ENCODE measurements at places on chromosomes 7 and 10. TPM values are rescaled to one million over a fixed set of nuclear protein-coding genes. Genes with fewer than 3 reads are reported as not detected.

FFAR4 gene
- total RNA-seq = not detected

SYT15B gene
- total RNA-seq = under 0.01 TPM

ACTR3C gene
- total RNA-seq = 1.8 TPM

EBLN1 gene
- not detected for total RNA-seq

PHYHIPL gene
- total RNA-seq = not detected

SLC29A4 gene
- 1.1 TPM for total RNA-seq

C10orf53 gene
- total RNA-seq = not detected

FGL2 gene
- total RNA-seq = under 0.01 TPM

LAMB4 gene
- 0.36 TPM for total RNA-seq

DNAJC12 gene
- total RNA-seq = 6.2 TPM

CADPS2 gene
- 26.2 TPM for total RNA-seq

SFRP4 gene
- 151 TPM for total RNA-seq

PDCD11 gene
- total RNA-seq = 19.2 TPM

IKZF1 gene
- under 0.01 TPM for total RNA-seq

GFRA1 gene
- total RNA-seq = 76.6 TPM

IQUB gene
- 0.88 TPM for total RNA-seq

POM121 gene
- total RNA-seq = 5.6 TPM

HOXA7 gene
- total RNA-seq = 4.4 TPM

PDE6C gene
- total RNA-seq = not detected

SRGN gene
- 344 TPM for total RNA-seq

FEZF1 gene
- total RNA-seq = not detected

MET gene
- total RNA-seq = 55.0 TPM

PILRA gene
- 0.36 TPM for total RNA-seq

NKX1-2 gene
- not detected for total RNA-seq

ATRNL1 gene
- 1.4 TPM for total RNA-seq

ZNF736 gene
- total RNA-seq = 14.4 TPM

MKI67 gene
- 2.5 TPM for total RNA-seq

GIMAP1 gene
- not detected for total RNA-seq

OPN4 gene
- total RNA-seq = not detected

RPEL1 gene
- total RNA-seq = 0.29 TPM

RBP4 gene
- 2.1 TPM for total RNA-seq

MMP21 gene
- not detected for total RNA-seq

AGAP6 gene
- 4.3 TPM for total RNA-seq

EIF3B gene
- total RNA-seq = 151 TPM

DLD gene
- total RNA-seq = 55.4 TPM

GHRHR gene
- not detected for total RNA-seq

PPP1R17 gene
- total RNA-seq = not detected
